Calu3 (cell line): ENCODE measurements at places on chromosomes 6 and 20. TPM values are rescaled to one million over a fixed set of nuclear protein-coding genes. Genes with fewer than 3 reads are reported as not detected.

- DNase-seq, result no peak
Measured at GRCh38 chr6:25960734-25961133, 1.9 kb upstream of the TRIM38 start.

GRCh38 chr6:7992002-7992815 is 72.0 kb downstream of the BLOC1S5 start:
- DNase-seq, result peak; percentile 9

Gene HTR1E
- not detected in 2 replicates for total RNA-seq

- no peak for DNase-seq
Measured at GRCh38 chr6:144944106-144944505, 659.0 kb downstream of the UTRN start.

DNA sequence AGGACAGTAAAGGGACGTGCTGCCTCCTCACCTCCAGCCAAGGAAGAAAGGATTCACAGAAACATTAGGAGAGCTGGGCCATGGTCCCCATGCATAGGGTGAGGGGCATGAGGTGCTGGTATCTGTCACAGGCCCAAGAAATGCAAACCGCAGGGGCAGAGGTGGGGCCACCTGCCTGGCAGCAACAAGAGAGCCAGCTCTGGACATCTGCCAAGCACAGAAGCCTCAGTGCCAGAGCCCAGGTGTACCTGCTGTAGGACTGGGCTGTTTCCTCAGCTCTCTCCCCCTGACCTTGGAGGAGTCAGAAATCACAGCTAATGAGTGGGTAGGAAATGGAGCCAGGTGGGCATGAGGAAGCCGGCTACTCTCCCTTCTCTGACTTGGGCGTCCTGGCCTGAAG is 45.3 kb downstream of the SLC2A12 start:
- DNase-seq, result peak; percentile 87

Gene SMAP1
- total RNA-seq, result 34.7 and 35.7 TPM in 2 replicates

Gene GTF2H4
- total RNA-seq, result 70.5 and 80.0 TPM in 2 replicates

GRCh38 chr6:37536491-37537190 is 36.9 kb upstream of the CCDC167 start:
- DNase-seq, result no peak

- DNase-seq, result peak; percentile 32
Measured at GRCh38 chr6:149723771-149724417, 6.0 kb upstream of the LATS1 start.

Gene GNAS-AS1
- total RNA-seq, result 0.59 TPM in 1 of 2 replicates, not detected in the other

Gene CRIP3
- total RNA-seq, result 2.3 and 5.4 TPM in 2 replicates

DNA sequence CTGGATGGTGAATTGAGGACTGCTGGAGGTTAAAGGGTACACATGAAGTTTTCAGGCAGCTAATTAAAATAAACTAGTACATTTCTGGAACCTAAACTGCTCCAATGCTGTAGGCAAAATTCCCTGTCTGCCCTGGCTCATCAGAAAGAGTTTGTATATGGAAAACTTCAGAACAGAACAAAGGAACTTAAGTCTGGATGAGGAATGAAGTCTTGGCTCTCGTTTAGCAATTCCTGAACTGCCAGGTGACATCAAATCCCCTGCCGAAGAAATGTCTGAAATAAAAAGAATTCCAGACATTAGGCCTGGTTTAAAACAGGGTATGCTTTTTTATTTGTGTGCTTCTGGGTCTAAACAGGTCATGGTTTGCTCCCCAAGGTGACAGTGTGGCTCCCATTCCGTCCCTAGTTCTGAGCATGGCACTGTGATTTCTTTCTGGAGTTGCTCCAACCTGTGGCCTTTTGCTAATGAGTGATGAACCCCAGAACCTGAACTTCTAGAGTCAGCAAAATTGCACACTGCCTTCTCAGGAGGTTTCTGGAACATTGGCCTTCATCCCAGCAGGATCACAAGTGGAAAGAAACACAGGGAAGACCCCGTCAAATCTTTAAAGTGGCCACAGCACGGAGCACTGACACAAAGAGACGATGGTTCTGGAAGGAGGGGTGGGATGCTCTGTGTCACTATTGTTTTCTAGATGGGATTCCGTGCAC is 129.4 kb upstream of the NAA20 start:
- DNase-seq, result no peak

DNA sequence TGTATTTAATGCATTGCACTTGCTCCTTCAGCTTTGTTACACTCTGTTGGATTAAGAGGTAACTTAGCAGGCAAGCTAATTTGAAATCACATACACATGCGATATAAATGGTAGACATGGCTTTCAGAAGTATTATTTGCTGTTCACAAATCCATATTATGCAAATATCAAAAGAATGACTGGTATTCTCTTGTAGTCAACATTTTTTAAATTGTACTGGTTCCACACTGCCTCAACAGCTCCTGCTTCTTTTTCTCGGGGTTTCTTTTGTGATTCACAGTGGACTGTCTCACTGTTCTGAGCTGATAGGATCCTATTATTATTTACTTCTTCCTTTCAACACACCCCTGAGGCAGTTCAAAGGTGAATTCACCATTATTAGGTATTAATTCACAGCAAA is 927.4 kb downstream of the KIF16B start:
- DNase-seq, result no peak

Gene ID4
- 1.7 and 1.8 TPM in 2 replicates for total RNA-seq

- DNase-seq, result no peak
Measured at GRCh38 chr20:23144856-23145255, 58.7 kb upstream of the CD93 start.

DNA sequence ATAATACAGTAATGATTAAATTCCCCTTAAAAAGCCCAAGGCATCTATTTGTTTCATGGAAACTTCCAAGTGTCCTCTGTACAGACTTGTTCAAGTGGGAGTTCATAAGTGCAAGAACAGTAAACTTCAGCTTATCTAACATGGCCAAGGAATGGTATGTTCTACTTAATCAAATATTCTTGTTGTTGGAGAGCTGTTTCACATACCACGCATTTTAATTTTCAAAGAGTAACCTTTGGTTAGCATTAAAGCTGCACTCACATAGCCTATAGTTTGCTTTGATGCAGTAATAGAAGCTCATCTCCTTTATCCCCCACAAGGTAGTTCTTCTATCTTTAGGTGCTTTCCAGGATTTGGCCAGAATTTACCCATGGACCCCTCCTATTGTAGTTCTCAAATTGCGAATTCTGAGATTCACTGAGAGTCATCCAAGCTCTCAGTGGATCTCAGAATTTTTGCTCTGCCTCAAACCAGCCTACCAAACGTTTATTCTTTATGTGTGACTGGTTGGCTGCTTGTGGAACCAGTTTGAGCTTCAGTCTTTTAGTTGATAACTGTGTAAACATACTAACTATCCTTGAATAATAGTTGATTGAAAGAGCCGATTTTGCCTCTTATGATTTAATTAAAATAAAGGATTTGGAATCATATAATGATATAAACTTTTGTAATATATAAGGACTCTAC is 668.0 kb upstream of the FLRT3 start:
- DNase-seq, result no peak

GRCh38 chr20:58544286-58544685 is 29.1 kb upstream of the APCDD1L start:
- DNase-seq, result no peak

DNA sequence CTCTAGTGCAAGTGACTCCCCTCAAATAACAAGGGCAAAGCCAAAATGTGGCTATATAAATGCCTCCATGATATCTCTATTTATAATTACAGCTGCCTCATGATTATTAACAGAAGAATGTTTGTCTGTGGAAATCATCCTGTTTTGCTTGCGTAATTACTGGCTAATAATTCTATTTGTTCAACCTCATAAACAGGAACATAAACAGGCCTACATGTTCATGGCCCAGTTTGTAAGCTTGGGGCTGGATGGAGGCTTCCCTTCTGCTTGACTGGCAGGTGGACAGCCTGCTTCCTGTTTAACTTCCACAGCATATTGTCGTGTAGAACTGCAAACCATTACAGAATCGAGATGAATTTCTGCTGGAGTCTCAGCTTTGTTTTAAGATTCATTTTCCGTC is 766.0 kb upstream of the MAP3K7 start:
- no peak for DNase-seq

- no peak for DNase-seq
Measured at GRCh38 chr20:9374072-9374471, 140.3 kb upstream of the LAMP5 start.

DNA sequence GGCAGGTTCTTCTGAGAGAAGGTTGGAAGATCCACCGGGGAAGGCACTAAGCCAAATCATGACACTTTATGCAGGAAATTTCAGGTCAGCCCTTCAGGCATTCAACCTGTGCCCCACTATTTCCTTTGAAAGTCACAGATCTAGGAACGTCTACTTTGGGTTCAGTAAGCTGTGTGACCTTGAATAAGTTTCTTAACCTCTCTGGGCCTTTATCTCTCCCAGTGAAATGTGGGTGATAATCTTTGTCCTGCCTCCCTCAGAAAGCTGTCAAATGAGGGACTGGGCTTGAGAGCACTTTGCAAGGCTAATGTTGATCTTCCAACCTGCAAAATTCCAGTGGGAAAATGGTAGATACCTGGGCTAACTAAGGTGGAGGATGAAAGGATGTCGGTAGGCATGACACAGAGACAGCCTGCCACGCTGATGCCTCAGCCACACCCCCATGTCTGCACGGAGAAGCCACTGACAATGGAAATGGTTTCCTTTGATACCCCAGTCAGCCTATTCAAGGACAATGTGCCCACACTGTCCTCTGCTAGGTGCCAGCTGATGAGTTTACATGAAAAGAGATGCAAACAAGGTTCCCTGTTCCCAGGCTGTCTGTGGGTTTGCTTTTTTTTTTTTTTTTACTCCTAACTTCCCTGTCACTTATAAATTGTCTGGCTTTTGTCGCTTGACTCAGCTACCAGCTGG is 9.3 kb downstream of the BNIP5 start:
- DNase-seq, result no peak

DNA sequence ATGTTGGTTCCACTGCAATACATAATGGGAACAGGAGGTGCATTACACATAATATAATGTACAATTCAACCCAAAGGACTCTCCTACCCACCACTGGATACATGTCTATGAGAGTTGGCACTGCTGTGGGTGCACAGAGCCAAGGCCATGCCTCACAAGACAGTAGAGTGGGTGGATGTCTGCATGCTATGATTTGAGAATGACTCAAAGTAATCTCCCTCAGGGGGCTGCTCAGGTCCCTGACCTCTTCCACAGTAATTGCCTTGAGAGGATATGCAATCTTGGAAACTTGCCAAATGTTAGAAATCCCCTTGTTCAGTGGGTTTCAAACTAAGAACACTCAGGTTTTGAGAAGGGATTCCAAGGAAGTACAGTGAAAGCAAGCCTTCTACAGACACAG is 79.0 kb downstream of the ANKEF1 start:
- DNase-seq, result no peak

DNA sequence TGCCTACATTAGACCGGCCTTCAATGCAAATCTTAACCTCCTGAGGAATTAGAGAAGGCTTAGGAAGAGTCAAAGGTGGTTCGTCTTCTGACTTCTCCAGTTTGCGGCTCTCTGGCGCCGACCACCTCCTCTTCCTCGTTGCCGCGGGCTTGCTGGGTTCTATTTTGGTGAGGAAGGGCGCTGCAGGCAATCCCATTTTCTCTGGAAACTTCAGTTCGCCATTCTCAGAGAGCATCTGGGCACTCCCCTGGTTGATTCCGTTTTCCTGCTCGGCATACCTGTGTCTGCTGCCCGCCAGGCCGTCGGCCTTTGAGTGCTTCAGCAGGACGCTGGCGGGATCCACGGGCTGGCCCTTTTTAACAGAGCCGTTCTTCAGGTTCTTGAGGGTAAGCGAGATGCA is 67.9 kb downstream of the GMPR start:
- no peak for DNase-seq

- no peak for DNase-seq
Measured at GRCh38 chr6:84082689-84083265, 49.2 kb downstream of the MRAP2 start.

GRCh38 chr20:33317424-33318095 is 34.5 kb downstream of the BPIFB1 start:
- DNase-seq, result no peak

DNA sequence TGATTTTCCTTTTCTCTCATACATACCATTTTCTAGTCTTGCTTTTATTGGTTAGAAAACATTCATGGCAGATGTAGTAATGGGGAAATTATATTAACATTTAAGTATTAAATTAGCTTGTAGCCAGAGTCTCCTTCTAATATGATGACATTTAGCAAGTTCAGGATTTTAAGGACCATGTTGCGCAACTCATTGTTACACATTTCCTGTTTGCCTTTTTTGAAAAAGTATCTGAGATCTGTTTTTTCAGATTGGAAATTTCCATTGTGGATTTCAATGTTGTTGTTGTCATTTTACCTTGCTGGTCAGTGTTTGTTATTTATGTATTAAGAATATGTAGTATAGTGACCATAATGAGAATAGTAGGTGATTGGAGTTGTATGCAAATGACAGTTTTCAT is 38.7 kb downstream of the CDKAL1 start:
- DNase-seq, result no peak

Gene MRAP2
- 0.22 and 0.38 TPM in 2 replicates for total RNA-seq

DNA sequence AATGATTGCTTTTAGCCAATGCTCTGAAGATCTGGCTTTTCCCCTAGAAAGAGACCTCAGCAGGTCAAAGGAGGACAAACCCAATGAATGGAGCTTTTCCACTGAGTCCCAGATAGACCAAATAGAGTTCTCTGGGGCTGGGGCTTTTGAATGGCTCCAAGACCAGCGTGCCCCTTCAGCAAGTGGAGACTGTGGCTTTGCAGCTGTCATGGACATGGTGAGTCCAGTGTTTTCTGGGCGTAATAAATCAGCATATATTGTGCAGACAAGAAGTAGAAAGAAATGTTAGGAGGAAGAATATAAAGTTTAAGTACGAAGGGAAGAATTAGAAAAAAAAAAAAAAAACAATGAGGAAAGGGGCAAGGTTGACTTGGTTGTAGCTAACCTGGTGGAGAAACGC is 28.1 kb downstream of the ULBP1 start:
- DNase-seq, result no peak

Gene FAM83C
- total RNA-seq, result 0.12 TPM in 1 of 2 replicates, not detected in the other
